ENCODE measurements at places on chromosomes 5 and 9. TPM values are rescaled to one million over a fixed set of nuclear protein-coding genes. Genes with fewer than 3 reads are reported as not detected.

TAF11L5 gene
- total RNA-seq = not detected

NAA35 gene
- total RNA-seq = 18.0 TPM

SLC25A2 gene
- total RNA-seq = not detected

KCNV2 gene
- total RNA-seq = not detected

GZMA gene
- total RNA-seq = 0.37 TPM

PAM gene
- 2,389 TPM for total RNA-seq

FAM169A gene
- total RNA-seq = 6.9 TPM

CAMK4 gene
- total RNA-seq = 0.53 TPM

ARSB gene
- total RNA-seq = 10.6 TPM

PRRX2 gene
- total RNA-seq = 5.3 TPM

IL6ST gene
- 261 TPM for total RNA-seq

DNA sequence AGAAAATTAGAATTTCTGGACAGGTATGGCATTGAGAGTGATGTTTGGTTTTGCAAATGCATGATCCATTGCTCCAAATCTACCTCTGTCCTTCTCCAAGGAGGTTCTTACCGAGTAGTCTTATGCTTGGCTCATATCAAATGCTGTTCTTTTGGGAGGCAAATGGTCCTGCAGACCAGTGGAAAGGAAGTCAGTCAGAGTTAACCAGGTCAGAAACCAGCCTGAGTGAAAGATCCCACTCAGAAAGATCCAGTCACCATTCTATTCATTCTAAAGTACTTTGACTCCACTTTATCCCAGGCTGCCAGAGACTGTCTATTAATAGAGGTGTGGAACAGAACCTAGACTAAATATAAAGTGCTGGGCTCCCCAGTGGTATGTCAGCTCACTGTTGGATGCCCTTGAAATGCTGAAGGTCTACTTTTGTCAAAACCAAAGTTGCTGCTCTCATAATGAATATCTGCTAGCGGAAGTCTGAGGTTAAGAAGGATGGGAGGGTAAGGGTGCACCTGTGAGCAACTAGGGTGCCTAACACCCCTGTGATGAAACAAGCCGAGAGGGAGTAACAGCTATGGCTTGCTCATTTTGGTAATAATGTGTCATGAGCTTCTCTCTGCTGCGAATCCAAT is 302.2 kb downstream of the ZNF608 start:
- DNase-seq = no peak

DNA sequence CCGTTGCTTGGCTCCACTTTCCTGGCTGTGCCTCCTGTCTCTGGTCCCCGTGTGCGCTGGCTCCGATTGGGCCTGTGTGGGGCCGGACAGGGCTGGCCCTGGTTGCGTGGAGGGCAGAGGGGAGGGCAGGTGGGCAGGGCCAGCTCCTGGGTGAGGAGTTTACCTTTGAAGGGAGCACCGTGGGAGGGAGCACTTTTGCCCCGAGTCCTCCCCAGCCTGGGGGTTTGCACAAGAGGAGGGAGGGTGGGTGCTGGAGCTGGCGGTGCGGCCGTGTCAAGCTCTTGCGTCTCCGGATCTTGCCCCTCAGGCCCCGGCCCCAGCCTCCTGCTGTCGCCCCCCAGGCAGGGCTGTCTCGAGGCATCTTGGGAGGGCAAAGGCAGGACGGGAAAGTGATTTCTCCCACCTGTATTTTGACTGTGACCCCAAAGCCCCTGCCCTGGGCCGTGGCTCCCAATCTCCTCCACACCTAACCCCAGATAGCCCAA is 48.3 kb upstream of the EXOC3 start:
- DNase-seq = peak; percentile 12

- DNase-seq = no peak
These were observed 19.1 kb downstream of the UGT3A2 start for GRCh38 chr5:36047384-36048160.

DNA sequence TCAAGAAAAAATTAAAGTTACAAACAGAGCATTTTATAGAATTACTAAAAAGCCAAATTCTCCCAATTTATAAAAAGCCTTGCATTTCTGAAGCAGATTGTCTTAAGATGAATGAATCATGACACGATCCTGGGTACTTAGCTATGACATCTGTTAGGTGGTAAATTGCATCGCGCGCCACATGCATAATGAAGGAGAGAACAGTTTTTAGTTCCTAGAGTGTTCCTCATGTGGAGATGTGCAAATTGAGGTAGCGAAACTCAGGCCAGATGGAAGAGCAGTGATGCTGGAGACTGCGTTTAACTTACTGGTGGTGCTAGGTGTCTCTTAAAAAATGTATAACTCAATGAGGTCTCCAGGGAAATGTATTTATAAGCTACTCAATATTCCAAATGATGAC is 516.1 kb downstream of the EFNA5 start:
- DNase-seq = no peak

DNA sequence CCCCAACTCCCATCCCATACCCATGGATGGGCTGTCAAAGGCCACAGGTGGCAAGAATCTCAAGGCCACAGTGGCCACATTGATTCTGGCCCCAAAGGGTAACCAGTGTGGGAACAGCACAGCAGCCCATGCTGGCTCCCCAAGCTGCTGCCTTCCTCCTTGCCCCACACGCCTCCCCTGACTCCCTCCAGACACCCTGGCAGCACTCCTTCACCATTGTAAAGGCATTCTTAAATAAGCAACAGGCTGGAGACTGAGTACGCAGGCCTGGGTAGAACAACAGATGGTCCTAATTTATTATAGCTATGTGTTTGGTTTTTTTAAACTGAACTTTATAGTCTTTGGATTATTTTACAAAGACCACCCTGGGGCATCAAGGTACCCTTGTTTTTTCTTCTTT is 158.8 kb downstream of the TSSK1B start:
- DNase-seq = no peak

GRCh38 chr5:38796742-38797108 is 49.1 kb upstream of the OSMR start:
- no peak for DNase-seq

DNA sequence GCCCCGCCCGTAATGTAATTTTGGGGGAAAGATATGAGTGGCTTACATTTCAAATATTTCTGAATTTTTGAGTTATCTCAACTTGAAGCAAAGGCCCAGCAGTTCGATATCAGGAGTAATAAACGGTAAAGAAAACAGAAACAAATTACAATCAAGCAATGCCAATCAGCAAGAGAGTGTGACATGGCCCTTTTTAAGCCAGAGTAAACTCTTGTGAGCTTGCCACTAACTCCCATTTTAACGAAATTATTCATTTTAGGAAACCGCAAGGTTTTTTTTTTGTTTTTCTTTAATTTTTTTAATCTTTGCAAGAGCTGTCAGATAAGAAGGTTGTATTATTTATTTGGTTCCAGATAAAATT is 17.6 kb upstream of the CDK7 start:
- no peak for DNase-seq

- no peak for DNase-seq
These were observed 11.1 kb downstream of the CCNH start for GRCh38 chr5:87401626-87402025.

- DNase-seq = no peak
These were observed 38.5 kb downstream of the TTC1 start for GRCh38 chr5:160047423-160047822.

DNA sequence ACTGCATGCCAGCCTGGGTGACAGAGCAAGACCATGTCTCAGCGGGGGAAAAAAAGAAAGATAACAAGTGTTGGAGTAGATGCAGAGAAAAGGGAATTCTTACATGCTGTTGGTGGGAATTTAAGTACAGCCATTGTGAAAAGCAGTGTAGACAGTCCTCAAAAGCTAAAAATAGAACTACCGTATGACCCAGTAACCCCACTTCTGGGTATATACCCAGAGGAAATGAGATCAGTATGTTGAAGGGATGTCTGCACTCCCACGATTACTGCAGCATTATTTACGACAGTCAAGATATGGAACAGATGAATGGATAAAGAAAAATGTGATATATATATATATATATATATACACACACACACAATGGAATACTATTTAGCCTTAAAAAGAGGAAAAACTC is 225.3 kb upstream of the SLC24A2 start:
- DNase-seq = no peak

DNA sequence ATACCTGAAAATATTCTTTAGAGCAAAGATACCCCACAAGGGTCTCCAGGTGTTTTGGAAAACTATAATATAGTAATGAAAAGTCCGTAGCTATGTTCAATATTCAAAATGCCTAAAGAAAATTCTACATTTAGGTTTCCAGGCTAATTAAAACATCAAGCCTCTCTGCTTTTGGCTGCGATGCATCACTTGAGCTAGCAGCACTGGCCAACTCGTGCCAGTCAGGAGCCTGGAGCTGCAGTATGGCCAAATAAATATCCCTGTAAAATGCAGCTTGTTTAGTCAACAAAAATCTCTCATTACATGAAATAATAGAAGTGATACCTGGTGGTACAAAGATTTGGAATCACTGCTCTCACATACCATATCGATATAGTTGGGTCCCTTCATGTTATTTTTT is 181.1 kb downstream of the ELAVL2 start:
- DNase-seq = no peak

DNA sequence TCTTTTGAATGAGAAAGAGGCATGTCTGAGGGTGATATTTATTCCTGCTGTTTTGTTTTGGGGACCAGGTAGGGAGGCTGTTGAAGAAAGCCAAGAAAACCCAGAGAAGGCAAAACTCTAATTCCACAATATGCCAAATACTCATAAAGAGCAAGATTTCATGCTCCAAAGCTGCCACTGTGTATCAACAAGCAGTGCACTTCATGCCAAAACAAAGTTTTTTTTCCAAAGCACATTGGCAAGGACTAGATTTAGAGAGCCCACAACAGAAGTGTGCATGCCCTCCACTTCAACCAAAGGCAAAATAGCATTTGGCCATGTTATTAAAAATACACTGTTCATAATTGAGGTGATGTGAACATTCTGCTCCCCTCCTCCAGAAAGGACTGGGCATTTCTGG is 229.9 kb downstream of the EBF1 start:
- no peak for DNase-seq

DNA sequence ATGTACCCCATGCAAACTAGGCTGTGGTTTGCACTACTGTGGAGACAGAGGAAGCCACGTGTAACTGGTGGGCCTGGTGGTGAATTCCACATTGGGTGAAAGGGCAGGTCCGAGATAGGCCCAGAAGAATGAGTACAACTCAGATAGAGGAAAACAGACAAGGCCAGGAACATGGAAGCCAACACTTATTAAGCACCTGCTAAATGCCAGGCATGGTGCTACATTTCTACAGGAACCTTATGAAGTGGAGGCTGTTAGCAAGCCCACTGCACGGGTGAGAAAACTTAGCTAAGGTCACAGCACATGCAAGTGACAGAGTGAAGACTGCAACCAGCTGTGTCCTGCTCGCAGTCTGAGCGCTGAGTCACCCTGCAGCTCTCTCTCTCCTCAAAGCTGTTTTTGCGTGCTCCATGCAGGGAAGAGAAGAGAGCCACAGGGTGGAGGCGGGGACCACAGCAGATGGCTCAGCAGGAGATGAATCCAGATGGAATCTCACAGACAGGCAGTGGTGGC is 65.5 kb upstream of the SPTLC1 start:
- no peak for DNase-seq

- no peak for DNase-seq
These were observed 85.3 kb downstream of the MVB12B start for GRCh38 chr9:126411948-126412284.

DNA sequence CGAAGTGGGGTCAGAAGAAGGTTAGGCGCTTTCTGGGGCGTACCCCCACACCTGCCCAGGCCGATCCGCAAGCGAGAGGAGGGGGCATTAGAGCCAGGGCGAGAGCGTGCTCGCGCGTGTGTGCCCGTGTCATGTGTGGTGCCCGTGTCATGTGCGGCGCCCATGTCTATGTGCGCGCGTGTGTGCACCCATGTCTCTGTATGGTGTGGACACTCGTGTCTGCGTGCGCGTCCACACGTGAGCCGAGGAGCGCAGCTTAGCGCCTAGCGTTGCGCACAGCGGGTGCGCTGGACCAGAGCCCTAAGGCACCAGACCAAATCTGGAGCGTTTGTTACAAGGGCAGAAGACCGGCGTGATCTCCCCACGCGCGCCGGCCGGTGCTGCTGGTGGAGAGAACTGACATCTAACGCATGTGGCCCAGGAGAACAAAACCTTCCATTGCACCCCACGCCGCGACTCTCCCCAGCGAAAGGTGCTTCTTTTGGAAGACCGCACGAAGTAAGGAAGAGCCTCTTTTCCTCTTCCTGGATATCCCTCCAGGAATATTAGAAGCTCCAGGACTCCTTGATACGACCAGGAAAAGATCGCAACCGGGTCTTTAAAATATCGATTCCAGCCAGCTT is 644 bp downstream of the NIM1K start:
- peak; percentile 51 for DNase-seq

DNA sequence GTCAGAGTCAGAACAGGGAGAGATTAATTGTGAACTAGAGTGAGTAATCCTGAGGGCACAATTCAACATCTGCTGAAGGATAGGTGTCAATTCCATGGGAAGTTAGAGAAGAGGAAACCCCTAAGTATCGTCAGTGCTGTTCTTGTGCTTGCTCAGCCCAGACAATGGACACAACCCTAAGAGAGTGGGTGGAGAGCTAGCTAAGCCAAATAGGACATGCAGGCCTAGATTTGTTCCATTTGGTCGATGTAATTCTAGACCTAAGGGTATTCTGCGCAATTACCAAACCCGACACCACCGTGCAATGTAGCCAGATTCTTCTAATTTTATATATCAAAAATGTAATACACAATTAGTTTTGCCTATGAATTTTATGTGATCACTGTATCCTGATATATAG is 431.6 kb downstream of the SH3GL2 start:
- DNase-seq = no peak

DNA sequence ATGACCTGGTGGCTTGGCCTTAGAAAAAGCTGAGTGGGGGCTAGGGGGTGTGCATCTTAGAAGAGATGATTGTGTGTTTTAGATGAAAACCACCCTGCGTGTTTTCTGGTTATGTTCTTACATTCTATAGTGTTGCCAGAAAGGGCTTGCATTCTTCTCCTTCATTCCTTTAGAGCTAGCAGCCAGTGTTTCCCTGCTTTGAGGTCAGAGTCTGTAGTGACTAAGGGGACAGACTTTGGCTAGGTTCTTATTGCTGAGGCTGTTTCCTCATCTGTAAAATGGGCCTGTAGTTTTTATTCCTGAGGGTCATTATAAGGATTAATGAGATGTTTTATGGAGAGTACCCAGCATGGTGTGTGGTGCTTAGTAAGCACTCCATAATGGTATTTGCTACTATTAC is 6.4 kb downstream of the MAST4 start:
- DNase-seq = no peak

DNA sequence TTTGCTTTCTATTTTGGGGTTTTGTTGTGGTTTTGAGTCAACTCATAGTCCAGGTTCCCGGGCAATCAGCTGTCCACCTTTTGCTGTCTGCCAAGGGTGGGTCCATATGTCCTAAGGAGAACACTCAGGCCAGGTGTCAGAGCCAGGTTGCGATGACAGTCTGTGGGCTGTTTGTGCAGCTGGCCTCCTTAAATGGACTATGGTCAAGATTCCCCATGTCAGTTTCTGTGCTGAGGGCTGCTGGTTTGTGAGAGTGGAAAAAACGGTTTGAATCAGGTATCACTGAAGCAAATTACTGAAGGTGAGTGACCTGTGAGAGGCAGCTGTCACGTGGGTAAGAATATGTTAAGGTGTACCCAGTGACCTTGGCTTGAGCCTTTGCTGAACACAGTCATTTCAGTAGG is 33.0 kb downstream of the SNX30 start:
- DNase-seq = no peak

GRCh38 chr9:130918826-130919558 is 20.1 kb downstream of the FIBCD1 start:
- DNase-seq = no peak
